ENCODE measurements at places on chromosomes 6 and 20. TPM values are rescaled to one million over a fixed set of nuclear protein-coding genes. Genes with fewer than 3 reads are reported as not detected.

DNA sequence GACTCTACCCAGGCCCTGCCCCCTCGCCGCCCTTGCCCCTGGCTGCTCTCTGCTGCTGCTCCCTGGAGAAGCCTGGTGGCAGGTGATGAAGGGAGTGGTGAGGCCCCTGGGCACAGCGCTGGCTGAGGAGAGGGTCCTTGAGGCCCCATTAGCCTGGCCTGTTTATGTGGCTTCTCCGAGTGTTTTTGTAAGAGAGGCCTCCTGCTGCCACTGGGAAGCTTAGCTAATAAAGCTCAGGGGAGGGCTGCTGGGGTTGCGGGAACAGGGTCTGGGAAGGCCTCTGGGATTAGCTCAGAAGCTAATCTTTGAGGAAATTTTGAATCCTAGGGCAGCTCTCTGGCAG is 15.5 kb downstream of the EBF4 start:
- no peak for DNase-seq

DNA sequence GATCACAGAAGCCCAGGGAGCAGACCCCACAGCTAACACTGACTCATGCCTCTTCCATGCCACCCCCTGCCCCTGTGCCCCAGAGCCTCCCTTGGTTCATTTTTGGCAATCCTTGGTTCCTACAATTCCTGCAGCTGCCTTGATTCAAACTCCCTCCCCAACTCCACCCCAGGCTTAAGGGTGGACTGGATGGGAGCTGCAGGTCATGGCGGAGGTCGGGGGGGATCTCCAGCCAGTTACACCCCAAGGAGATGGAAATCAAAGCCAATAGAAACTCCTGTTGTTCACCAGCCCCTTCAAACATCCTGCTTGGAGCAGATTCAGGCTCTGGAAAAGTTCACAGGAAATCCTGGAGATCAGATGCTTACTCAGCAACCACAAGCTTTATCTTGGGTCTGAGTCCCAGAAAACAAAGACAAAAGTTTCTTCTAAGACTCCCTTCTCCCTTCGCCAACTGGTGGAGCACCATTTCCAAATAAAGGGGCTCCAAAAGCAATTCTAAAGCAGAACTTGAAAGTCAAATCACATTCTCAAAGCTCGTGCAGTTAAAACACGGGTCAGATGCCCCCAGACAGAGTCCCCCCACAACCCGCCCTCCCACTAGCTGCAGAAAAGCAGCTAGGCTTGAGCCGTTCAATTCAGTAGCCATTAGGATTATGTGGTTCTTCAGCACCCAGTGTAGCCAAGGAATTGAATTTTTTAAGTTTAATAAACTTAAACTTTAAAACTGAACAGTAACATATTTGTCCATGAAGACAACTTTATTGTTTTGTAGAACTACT is 149.5 kb downstream of the ANKRD60 start:
- peak; percentile 43 for DNase-seq

DNA sequence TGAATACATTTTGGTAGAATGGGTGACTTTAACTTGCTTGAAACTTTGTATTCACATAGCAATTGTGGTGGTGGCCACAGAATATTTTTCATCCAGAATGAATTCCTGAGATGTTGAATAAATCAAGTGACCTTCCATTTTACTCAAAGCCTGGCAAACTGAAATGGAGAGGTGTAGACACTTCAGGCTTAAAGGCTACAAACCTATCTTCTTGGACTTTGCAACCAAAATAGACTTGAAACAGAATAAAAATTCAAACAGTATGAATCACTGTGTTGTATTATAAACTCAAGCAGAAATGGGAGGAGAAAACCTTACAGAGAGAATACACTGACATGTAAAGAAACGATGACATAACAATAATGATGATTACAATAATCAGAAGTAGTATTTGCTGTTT is 371.6 kb downstream of the BCKDHB start:
- no peak for DNase-seq

DNA sequence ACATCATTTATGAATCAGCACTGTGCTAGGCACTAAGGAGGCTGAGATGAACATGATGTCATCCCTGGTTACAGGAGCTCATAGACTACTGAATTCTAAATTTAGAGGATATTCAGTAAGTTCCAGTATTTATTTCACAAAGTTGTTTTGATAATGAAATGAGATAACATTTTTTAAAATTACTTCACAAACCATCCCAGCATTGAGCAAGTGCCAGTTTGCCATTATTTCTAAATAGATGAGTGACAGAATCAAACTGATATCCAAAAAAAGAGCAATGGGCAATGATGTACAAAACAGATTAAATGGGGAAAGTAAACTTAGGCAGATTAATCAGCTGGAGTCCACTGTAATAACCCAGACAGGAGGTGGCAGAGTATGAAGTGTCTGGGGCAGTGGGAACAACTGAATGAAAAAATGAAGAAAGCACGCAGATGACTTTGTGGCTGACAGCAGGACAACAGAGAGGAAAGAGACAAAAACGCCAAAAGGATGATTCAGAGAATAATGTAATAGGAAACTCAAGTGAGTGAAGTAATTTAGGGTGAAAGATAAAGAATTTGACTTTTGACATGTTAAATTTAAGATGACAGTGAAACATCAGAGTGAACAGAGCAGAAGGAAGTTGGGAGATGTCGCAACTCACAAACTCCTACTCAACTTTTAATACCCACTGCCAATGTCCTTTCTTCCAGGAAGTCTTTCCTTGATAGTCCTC is 70.2 kb downstream of the RCAN2 start:
- DNase-seq, result no peak

DNA sequence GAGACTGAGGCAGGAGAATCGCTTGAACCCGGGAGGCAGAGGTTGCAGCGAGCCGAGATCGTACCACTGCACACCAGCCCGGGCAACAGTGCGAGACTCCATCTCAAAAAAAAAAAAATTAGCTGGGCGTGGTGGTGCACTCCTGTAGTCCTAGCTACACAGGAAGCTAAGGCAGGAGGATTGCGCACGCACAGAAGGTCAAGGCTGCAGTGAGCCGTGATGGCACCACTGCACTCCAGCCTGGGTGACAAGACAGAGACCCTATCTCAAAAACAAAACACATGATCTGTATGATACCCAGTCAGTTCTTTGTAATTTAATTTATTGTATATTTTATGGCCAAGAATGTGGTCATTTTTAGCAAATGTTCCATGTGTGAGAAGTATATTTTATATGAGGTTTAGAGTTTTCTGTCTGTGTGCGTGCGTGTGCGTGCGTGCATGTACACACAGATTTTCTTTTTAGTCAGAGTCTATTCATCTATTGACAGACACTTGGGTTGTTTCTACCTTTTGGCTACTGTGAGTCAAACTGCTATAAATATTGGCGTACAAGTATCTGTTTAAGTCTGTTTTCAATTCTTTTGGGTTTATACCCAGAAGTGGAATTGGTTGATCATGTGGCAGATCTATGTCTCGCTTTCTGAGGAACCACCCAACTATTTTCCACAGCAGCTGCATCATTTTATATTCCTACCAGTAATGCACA is 22.2 kb upstream of the MYL9 start:
- no peak for DNase-seq

GRCh38 chr6:40376113-40376650 is 211.0 kb downstream of the LRFN2 start:
- no peak for DNase-seq

- DNase-seq, result no peak
These were observed 92.0 kb upstream of the PRDM1 start for GRCh38 chr6:105994118-105994590.

- no peak for DNase-seq
These were observed 184.1 kb upstream of the GMDS start for GRCh38 chr6:2429460-2429859.

DNA sequence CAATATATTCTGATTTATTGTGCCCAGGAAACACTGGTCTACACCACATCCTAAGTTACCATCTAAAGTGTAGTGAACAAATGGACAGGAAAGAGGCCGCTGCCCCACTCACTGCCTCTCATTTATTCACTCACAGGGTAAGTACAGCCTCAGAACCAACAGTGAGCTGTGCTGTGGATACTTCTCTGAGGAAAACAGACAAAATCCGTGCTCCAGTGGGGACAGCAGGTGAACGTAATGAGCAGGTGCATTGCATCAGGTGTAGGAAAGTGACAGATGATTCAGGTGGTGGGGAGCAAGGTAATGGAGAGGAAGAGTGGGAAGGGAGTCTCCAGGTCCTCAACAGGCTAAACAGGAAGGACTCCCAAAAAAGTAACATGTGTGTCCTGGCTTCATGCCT is 8.4 kb upstream of the ULBP2 start:
- DNase-seq, result no peak

- DNase-seq, result no peak
These were observed 463.9 kb upstream of the JARID2 start for GRCh38 chr6:14781772-14782525.

DNA sequence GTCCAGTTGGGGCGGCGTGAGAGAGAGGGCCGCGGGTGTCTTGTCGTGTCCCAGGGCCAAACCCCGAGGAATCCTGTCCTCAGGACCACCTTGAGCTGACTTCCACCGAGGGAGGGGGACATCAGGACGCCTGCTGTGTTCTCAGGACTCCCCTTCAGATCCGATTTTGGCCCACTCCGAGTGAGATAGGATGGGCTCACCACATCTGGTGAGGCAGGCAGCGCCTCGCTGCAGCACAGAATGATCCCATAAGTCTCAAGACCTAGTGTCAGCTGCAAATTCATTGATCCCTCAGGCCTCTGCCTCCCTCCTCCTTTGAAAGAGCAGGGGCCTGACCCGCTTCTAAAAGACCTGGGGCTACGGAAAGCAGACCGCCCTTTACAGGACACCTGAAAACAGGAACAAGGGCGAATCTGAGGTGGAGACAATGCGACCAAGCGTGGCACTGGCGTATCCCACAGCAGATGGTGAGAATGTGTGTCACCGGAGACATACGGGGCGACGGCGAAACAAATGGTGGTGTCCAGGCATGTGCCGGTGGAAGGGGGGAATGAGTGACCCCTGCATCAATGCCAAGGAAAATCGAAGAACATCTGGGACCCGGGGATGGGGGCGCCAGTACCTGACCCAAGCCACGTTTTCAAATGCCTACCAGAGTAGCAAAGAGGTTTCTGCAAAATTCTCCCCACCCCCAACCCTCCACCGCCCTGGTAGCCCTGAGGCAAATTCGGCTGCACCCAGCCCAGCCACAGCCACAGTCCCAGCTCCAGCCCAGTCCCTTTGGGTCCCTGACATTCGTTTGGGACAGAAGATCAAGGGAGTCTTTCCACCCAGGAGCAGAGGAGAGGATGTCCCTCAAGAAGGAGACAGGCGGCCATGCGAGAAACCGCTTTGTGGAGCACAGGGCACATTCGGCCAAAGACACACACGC is 162.1 kb upstream of the ZNF337 start:
- DNase-seq, result no peak

- DNase-seq, result peak; percentile 50
These were observed 5.1 kb downstream of the SOX12 start for GRCh38 chr20:330233-331149.

- DNase-seq, result no peak
These were observed 354.2 kb downstream of the GRIK2 start for GRCh38 chr6:101747716-101748115.

DNA sequence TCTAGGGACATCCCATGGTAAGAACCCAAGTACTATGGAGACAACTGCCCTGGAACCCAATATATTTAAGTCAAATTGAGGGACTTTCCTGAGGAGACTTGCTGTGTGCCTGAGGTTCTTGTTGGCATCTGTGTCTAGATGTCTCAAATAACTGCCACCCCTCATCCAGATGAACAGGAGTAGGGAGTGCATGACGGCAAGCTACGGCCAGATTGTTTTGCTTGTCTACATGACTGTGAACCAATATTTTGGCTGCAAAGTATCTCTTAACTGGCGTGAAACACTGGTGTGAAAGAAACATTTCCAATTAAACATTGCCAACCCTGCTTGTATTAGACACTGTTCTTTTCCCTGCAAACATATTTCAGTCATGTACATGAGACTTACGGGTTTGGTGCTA is 52.4 kb upstream of the SIM1 start:
- no peak for DNase-seq

DNA sequence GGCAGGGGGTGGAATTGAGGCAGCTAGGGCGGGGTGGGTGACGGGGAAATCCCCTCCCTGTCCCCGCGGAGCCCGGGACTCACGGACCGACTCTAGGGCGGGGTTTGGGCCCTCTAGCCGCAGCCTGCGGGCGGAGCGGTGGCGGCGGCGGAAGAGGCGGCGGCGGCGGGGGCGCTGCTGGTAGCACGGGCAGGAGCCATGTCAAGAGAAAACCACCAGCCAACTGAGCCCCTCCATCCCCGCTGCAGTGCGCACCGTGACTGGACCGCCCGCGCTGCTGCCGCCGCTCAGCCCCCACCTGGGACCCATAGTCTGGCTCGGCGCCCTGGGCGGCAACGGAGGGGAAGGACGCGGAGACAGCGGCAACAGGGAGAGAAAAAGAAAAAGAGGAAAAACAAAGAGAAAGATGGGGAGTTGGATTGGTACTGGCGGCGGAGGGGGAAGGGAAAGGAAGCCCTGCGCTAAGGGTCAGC is 1.2 kb upstream of the C6orf62 start:
- peak; percentile 75 for DNase-seq

- no peak for DNase-seq
These were observed 269.6 kb downstream of the KHDC1L start for GRCh38 chr6:72955666-72956065.

DNA sequence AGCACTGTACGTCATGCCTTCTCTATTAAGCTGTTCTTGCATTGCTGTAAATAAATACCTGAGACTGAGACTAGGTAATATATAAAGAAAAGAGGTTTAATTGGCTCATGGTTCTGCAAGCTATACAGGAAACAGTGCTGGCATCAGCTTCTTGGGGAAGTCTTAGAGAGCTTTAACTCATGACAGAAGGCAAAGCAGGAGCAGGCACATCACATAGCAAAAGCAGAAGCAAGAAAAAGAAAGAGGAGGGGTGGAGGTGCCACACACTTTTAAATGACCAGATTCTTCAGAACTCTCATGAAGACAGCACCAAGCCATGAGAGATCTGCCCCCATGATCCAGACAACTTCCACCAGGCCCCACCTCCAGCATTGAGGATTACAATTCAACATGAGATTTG is 30.1 kb downstream of the CYB5R4 start:
- no peak for DNase-seq

GRCh38 chr20:12243327-12243726 is 325.6 kb downstream of the BTBD3 start:
- no peak for DNase-seq

C6orf52 gene
- 0.60 TPM for polyA plus RNA-seq

C6orf141 gene
- polyA plus RNA-seq, result 12.1 TPM

TREM1 gene
- polyA plus RNA-seq, result 0.76 TPM

NECAB3 gene
- 5.4 TPM for polyA plus RNA-seq

RIPPLY2 gene
- 0.16 TPM for polyA plus RNA-seq

BFSP1 gene
- 2.2 TPM for polyA plus RNA-seq

HDGFL1 gene
- not detected for polyA plus RNA-seq

GGTLC1 gene
- polyA plus RNA-seq, result not detected

CALHM4 gene
- 0.24 TPM for polyA plus RNA-seq

JARID2 gene
- 13.7 TPM for polyA plus RNA-seq

ADAM33 gene
- not detected for polyA plus RNA-seq

PAK5 gene
- 0.06 TPM for polyA plus RNA-seq

OR2J3 gene
- polyA plus RNA-seq, result not detected

Data from mammary epithelial cell (primary cell).